ENCODE measurements at places on chromosomes 5 and 9.
A peak's percentile ranks its signal among the peaks of the same experiment; 100 is the strongest.

DNA sequence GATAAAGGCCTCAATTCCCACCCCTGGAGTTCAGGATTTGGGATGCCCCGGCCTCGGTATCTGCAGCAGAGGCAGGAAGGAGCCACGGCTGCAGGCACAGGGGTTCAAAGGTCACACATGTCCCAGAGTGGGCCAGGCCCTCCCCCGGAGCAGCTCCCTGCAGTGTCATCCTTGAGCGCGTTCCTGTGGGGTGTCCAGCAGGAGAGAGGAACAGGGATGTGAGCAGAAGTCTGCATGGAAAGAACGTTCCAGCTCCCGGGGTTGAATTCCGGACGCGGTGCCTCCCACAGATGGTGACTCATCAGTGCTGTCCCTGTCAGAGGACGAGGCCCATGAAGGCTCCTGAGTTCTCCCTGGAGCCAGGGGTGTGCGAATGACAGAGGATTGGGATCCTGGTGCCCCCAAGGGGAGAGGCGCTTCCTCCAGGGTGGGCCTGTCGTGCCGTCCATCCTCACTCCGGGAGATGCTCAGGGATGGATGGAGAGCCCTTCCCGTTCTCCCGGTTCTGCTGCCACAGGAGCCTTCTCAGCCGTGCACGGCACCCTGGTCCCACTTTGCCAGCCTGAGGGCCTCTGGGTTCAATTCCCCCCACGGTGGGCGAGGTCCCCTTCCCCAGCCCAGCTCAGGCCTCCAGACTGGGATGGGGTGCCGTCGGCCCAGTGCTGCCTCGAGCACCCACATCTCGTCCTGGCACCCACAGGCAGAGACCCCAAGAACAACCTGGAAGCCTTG lies 3.1 kb downstream of the LCN1 start:
- no peak for DNase-seq

DNA sequence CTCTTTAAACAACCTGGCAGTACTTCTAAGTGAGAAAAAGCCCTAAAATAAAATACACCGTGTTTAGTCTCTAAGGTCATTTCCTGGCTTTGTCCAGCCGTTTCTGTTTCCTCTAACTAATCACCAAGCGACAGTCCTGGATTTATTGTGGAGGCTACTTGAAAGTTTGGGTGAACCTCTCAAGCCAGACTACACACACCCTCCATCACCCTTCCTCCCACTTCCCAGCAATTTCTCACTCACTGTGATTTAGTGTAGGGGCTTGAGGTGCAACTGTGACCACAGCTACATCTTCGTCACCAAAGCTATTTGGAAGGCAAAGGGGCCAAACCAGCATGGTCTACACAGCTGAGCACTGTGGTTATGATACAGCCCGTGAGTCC lies 240.0 kb upstream of the SLC24A2 start:
- no peak for DNase-seq

DNA sequence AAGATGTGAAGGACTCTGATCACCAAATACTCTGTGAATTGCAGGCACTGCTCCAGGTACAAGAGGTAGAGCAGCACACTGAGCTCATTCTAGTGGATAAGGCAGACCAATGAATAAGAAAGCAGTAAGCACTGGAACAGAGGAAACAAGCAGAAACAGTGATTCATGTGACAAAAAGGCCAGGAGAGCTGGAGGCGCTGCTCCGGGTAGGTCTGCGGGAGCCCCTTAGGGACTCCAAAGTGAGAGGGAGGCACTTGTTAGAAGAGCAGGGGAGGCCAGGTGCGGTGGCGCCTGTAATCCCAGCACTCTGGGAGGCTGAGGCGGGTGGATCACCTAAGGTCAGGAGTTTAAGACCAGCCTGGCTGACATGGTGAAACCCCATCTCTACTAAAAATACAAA lies 231.6 kb upstream of the NFIL3 start:
- DNase-seq, result no peak

- no peak for DNase-seq
These were observed 95.2 kb downstream of the APTX start for GRCh38 chr9:32906213-32906612.

DNA sequence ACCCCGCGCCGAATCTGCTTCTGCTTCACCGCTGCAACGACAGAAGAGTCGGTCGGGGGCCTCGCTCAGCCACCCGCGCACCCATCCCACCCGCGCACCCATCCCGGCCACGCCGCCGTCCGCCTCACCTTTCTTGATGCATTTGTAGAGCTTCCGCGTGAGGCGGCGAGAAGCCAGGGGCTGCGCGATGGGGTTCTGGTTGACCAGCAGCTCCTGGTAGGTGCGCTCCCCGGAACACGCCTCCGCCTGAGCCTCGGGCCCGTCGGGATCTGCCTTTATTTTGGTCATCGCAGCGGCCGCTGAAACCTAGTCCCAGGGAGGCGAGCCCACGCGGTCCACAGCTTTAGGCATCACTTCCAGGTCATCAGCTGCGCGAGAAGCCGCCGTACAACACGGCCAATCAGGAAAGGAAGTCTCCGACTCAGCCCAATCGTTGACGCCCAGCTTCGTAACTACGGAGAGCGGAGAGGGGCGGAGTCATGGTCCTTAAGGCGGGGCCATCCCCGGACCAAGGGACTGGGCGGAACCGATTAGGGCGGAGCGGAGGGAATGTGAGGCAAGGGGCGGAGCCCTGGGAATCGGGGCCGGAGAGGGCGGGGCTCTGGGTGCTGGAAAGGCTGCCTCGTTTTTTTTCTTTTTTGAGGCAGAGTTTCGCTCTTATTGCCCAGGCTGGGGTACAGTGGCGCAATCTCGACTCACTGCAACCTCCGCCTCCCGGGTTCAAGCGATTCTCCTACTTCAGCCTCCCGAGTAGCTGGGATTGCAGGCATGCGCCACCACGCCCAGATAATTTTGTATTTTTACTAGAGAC lies at the start of gene NHP2:
Gene NHP2 (minus strand): TSS at position 356 of the 811 bp plus-strand sequence. CDS start 68 bp downstream, at position 288.
- peak; percentile 97 for DNase-seq

- DNase-seq, result no peak
These were observed 11.9 kb downstream of the LCN1 start for GRCh38 chr9:135533113-135533512.

DNA sequence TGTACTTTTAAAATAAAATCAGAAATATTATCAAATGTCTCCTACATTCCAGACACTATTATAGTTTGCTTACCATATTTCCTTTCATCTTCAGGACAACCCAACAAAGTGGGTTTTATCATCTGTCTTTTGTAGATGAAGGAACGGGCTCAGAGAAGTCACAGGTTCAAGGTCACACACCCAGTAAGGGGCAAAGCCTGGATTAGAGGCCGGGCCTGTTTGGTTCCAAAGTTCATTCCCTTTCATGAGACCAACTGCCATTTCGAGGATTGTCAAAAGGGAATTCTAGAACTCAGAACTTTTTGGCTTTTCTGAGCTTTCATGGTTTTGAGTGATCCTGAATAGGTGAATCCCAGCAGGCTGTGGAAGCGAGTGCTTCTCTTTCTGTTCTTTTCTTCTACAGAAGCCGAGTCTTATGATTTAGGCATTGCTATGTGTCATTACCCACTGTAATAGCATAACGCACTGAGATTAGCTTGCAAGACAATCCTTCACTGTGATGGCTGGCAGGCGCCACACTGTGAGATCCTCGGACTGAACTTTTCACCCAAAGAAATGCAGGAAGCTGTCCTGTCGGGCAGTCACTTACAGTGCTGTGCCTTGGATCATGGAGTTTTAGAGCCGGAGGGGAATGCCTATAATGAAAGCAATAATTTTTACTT lies 43.8 kb upstream of the ANKH start:
- no peak for DNase-seq

DNA sequence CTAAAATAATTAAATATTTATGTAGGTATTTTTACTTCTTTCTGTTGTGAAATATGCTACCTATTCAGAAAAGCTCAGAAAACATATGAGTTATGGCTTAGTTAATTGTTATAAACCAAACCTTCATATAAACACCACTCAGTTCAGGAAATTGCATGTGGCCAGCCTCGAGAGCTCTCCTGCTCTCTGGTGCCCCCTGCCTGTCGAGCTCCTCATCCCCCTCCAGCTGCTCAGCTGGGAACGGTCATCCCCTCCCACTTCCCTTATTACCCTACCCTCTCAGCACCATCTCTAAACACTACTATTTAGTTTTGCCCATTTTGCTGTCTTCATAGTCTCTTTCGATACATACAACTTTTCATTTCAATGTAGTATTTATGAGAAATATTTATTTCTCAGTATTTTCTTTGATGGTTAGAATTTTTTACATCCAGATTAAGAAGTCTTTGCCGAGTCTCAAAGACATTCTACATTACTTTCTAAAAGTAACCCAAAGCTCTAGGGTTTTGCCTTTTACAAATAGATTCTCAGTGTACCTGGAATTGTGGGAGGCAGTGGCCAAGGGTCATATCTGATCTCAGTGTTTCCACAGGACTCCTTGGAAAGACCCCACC lies 51.2 kb upstream of the SEMA4D start:
- DNase-seq, result no peak

DNA sequence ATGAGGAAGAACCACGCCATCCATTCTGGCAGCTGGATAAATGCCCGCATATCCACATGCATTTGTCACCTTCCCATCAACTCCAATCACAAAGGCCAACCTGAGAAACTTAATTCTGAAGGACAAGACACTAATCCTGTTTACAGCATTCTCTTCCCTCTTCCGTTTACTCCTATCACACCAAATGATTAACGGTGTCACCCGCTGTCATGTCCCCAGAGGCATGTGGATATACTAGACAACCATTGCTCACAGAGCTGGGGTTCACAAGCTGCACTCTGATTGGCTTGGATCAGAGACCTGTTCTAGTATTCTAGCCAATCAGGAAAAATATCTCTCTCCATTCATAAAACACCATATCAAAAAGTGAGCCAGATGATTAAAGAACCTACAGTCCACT lies 3.6 kb downstream of the MACROH2A1 start:
- DNase-seq, result no peak

DNA sequence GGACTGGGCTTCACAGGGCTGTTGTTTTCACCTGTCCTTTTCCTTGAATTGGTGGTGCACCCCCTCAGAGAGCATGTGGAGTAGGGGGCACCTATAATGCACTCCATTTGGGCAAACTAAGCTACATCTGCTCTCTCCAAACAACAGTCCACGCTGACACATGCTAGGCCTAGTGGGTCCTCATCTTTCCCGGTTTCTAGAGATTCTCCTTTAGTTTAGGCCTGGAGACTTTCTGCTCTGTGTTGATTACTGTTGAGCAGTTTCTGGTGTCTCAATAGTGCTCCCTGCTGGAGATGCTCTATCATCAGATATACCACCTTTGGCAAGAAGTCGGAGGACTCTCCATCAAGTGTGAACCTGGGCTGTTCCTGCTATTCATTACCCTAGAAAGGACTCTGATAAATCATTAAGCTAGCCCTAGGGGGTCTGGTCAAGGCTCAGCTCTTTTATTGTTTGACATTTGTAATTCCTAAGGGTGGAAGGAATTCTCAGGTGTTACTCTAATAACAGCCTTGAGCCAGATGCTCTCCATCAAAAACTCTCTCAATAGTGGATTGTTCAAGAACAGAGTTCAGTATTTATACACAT lies 64.0 kb upstream of the FYB1 start:
- DNase-seq, result peak; percentile 24

DNA sequence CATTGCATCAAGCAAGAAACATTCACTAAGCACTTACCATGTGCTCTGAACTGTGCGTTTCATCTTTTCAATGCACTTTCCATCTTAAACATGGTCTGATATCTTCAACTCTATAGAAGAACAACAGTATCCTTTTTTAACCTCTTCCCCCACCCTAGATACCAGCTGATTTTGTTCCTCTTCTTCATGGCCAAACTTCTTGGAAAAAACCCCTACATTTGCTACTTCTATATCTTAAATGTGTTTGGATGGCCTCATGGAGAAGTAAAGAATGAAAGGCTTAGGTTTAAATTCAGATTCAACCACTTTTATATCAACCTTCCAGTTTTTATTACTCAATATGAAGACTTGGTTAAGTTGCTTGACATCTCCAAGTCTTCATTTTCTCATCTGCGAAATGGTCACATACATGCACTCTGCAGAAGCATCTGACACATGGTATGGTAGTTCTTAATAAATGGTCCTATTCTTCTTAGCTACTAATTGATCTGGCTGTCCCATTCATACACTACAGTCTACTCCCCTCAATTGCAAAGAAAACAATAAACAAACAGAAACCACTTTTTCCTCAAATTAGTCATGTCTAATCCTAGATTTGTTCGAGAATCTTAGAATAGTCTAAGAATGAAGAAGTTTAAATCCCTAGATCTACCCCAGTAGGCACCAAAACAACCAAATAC lies 59.4 kb downstream of the FYB1 start:
- DNase-seq, result no peak

GRCh38 chr5:87121304-87122150 lies 146.2 kb upstream of the RASA1 start:
- peak; percentile 36 for DNase-seq

GRCh38 chr5:2217219-2217618 lies 334.5 kb upstream of the IRX4 start:
- no peak for DNase-seq

- no peak for DNase-seq
These were observed 9.4 kb upstream of the HAVCR1 start for GRCh38 chr5:157068339-157068738.

DNA sequence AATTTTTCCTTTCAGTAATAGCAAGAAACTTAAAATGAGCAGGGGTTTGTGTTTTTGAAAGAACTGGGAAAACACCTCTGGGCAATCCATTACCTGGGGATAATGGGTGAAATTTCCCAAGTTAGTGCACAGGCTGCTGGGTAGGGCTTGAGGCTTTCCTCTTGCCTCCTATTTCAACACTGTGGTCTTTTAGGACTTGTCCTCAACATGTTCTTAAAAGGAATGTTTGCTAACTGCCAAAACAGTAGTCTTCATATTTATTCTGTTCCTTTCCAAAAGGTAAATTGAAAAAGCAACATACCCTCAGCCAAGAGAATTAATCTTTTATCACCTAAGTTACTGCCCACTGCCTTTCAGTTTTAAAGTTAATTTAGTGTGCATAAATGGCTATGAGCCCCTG lies 158.3 kb upstream of the CCDC152 start:
- no peak for DNase-seq

- no peak for DNase-seq
These were observed 35.6 kb downstream of the PTCD2 start for GRCh38 chr5:72355706-72356299.

DNA sequence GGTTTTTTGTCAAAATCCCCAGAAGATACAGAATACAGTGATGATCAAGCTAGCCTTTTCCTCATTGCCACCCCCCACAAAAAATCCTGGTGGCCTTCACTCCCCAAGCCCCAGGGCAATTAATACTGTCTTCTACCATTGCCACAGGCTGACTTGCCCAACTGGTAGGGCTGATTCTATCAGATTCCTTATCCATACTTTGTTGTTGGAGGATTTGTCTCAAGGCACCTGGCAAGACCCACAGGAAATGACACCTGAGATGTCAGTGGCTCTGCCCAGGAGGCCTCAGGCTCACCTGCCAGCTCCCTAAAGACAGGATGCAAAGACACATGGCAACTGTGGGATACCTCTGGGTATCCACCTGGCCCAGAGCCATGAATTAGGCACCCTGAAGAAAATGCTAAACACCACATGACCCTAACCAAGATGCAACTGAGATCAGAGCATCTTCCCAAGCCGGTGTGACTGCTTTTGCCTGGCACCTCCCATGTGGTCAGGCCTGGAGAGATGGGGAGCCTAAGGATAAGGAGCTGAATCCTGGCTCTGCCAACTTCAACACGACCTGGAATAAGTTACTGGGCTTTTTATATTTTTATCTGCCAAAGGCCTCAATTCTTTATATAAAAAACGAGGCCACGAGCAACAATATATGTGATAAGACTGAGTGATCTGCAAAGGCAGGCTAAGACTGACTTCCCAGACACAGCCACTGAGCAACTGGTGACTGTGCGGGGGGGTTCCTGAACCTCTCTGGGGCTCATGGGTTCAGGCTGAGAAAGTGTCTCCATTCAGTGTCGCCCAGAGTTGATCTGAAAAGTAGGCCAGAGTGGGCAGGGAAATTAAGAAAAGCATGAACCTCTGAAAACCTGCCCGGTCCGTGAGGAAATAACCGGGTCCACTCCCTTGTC lies 944 bp downstream of the ATOX1 start:
- no peak for DNase-seq
